ENCODE measurements at places on chromosomes 12 and 14.

DNA sequence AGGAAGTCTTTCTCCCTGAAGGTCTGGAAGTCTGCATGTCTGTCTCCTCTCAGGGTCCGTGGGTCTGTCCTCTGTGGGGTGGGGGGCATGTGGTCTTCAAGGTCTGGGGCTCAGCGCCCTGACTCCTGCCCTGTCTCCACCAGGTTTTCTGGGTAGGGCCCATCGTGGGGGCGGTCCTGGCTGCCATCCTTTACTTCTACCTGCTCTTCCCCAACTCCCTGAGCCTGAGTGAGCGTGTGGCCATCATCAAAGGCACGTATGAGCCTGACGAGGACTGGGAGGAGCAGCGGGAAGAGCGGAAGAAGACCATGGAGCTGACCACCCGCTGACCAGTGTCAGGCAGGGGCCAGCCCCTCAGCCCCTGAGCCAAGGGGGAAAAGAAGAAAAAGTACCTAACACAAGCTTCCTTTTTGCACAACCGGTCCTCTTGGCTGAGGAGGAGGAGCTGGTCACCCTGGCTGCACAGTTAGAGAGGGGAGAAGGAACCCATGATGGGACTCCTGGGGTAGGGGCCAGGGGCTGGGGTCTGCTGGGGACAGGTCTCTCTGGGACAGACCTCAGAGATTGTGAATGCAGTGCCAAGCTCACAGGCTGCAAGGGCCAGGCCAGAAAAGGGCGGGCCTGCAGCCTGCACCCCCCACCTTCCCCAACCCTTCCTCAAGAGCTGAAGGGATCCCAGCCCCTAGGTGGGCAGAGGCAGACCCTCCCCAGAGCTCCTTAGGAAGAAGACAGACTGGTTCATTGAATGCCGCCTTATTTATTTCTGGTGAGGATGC lies 3.4 kb downstream of the AQP5 start:
- no peak for DNase-seq

GRCh38 chr14:67240168-67240932 lies 885 bp upstream of the PALS1 start:
- DNase-seq = peak; percentile 2

- DNase-seq = no peak
These were observed 13.9 kb downstream of the SYT1 start for GRCh38 chr12:78878459-78878858.

DNA sequence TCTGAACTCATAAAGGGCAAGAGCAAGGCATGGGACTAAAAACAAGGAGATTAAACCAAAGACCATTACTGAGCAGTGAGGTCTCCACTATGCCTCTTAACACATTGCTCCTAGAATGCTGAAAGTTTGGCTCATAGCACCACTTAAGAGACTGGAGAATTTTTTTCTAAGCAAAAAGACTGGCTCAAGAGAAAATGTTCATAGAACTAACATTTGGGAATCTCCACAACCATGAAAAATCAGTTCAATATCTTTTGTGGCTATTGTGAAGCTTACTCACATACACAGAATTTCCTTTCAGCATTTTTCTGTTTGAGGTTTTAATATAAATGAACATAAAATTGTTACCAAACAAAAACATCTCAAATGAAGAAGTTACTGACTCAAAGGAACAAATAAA lies 255.8 kb downstream of the CCDC91 start:
- no peak for DNase-seq

DNA sequence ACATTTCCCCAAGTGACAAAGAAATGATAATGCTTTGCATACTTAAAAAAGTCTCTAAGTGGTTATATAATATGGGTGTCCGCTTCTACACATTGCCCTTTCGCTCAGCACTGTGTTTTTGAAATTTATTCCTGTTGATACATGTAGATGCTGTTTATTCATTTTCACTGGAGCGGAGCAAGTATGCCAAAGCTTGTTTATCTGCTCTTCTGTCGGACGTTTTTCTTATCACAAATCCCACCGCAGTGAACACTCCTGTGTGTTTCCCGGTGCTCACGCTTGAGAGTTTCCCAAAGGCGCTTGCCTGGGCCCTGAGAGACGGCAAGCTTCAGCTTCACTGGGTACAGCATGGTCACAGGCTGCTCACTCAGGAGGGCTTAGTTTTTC lies 50.2 kb downstream of the TPCN1 start:
- DNase-seq = no peak

DNA sequence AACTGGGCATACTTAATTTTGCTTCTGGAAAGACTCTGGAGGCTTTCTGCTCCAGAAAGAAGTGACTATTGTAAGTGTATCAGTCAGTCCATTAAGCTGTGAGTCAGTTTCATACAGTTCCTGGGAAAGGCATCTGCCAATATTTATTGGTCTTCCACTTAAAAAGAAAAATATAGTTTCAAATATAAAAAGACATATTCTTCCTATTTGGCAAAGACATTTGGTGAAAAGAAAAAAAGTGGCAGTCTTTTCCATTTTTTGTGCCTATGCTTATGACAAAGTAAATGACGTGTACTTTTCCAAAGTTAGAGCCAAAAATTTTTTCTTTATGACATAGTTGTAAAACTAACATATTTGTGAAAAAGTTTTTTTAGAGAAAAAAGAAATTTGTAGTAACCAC lies 12.3 kb downstream of the TMEM30B start:
- no peak for DNase-seq

- DNase-seq = no peak
These were observed 1.8 kb downstream of the TRMT61A start for GRCh38 chr14:103530831-103531230.
